Activated CD8-positive, alpha-beta T cell treated with anti-CD3 and anti-CD28 coated beads for 36 hours (primary cell): ENCODE measurements at places on chromosomes 6 and 20.

- DNase-seq, result peak; percentile 43
Measured at GRCh38 chr6:127554435-127555006, 22.5 kb upstream of the C6orf58 start.

DNA sequence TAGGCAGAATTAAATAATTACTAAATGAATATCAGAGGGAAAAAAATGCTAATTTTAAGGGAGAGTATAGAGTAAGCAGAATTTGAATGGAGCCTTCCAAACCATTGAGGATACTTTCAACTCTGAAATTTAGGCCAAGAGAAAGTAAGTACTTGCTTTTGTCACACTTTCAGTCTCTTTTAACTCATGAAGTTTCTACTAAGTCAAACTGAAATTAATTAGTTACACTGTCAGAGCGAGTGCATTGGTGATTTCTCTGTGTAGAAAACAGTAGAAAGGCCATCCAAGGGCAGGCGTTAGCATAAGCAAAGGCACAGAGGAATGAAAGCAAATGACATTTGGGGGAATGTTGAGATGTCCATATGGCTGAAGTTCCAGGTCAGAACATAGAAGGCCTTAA is 92.9 kb downstream of the PLEKHG1 start:
- DNase-seq, result no peak

GRCh38 chr6:147154454-147154853 is 49.8 kb upstream of the STXBP5 start:
- DNase-seq, result no peak

- no peak for DNase-seq
Measured at GRCh38 chr20:57876163-57876562, 166.3 kb upstream of the PMEPA1 start.

DNA sequence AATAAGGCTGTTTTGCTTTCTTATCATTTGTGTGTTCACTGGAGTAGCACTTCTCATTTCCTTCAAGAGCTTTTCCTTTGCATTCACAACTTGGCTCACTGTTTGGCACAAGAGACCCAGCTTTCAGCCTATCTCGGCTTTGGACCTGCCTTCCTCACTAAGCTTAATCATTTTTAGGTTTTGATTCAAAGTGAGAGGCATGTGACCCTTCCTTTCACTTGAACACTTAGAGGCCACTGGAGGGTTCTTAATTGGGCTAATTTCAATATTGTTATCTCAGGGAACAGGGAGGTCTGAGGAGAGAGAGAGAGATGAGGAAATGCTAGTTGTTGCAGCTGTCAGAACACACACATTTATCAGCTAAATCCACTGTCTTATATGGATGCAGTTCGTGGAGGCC is 82.9 kb upstream of the SCAF8 start:
- no peak for DNase-seq

GRCh38 chr6:44152533-44152932 is 6.1 kb upstream of the CAPN11 start:
- DNase-seq, result no peak

GRCh38 chr6:41824571-41825569 is 37.4 kb downstream of the TOMM6 start:
- no peak for DNase-seq

GRCh38 chr20:41138475-41139226 is 1.3 kb downstream of the PLCG1 start:
- DNase-seq, result peak; percentile 72

DNA sequence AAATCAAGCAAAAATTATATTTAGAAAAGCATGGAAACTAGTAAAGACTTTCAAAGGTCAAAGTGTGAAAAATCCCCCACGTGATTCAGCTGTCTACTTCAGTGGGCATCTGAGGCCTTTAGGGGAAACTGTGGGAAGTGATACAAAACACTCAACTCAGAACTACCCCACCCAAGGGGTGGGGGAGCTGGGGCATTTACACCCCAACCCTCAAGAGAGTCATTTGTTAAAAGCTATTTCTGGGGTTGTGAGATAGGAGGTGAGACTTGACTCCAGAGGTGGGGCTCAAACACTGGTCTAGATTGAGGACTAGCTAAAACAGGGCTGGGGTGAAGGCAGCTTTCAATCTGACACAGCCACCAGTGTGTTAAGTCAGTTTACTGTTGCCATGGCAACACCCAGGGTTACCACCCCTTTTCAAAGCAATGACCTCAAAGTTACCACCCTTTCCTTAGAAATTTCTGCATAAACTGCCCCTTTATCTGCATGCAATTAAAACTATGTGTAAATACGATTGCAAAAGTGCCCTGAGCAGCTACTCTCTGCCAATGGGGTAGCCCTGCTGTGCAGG is 9.9 kb upstream of the GTSF1L start:
- peak; percentile 78 for DNase-seq

DNA sequence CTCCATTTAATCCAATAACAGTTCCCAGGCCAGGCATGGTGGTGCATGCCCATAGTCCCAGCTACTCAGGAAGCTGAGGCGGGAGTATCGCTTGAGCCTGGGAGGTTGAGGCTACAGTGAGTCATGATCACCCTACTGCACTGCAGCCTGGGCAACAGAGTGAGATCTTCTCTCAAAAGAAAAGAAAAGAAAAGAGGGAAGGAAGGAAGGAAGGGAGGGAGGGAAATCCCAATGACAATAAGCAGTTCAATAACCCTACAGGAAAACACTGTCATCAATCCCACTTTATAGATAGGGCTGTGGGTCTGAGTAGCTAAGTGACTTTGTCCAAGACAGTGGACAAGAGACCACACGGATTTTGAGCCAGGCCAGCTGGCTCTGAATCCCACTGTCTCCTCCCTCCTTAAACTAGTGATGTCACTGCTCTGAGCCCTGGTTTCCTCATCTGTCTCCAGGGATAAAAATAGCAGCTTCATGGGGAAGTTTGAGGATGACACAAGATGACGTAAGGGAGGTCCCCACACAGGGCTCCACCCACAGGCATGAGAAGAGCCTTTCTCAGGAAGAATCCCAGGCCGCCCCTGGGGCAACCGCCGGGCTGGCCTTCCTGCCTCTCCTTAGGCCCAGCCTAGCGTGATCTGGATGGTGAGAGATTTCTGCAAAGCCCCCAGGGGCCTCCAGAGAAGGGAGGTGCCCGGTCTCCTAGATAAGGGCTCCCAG is 7.2 kb upstream of the TRIB3 start:
- no peak for DNase-seq

- no peak for DNase-seq
Measured at GRCh38 chr6:106101466-106101865, 15.3 kb downstream of the PRDM1 start.
